EH (cell line): ENCODE measurements at places on chromosomes 13 and 19.
A peak's percentile ranks its signal among the peaks of the same experiment; 100 is the strongest.

GRCh38 chr19:45164577-45165335, 4.0 kb upstream of the NKPD1 start:
- DNase-seq: peak; percentile 76

DNA sequence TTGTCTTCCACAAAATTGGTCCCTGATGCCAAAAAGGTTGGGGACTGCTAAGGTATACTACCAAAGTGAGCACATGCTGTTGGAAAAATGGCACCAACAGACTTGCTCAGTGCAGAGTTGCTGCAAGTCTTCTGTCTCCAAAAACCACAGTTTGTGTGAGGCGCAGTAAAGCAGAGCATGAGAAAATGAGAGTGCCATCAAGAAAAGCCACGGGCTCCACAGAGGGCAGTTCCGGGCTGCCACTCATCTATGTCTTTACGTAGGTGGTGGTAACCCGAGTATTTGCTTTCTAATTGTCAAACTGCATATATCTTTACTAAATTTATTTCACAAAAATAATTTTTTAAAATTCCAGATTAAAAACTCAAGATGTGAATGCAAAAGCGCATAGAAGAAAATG, 123.8 kb downstream of the RNF17 start:
- DNase-seq: no peak

GRCh38 chr13:83219832-83220231, 662.4 kb downstream of the SLITRK1 start:
- DNase-seq: no peak

GRCh38 chr13:33194820-33195692, 90.5 kb downstream of the STARD13 start:
- DNase-seq: peak; percentile 96

DNA sequence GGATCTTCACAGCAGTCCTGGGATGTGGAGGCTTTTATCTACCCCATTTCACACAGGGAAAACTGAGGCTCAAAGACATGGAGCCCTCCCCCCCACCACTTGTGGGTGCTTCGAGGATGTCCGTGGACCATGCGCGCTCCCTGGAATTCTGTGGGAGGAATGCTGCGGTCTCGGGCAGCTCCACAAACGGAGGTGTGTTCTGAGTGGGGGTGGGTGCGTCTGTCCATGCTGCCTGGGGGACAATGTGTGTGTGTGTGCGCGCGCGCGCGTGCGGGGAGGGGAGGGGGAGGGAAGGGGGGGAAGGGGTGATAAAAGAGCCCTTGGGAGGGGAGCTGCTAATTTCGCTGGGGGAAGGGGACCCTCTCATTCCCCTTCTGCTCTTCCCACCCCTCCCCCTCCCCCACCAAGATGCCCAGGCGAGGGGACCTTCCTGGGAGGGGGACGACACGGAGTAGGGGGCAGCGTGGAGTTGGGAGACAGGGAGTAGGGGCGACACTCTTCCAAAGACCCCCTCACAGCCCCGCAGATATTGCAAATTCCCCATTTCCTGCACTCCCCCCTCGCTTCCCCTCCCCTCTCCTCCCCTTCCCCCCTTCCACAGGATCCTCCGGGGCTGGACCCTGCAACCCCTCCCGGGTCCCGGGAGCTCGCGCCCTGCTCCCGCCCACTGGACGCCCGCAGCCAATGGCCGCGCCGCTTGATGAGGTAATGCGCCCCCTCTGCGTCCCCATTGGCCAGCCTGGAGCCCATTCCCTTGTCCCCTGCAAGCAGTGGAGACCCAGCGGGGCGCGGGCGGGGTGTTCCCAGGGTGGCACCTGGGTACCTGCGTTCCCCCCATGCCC, 18.9 kb upstream of the ZNRF4 start:
- DNase-seq: peak; percentile 72

- no peak for DNase-seq
Measured at GRCh38 chr13:91211510-91211909, 136.0 kb upstream of the MIR17HG start.

DNA sequence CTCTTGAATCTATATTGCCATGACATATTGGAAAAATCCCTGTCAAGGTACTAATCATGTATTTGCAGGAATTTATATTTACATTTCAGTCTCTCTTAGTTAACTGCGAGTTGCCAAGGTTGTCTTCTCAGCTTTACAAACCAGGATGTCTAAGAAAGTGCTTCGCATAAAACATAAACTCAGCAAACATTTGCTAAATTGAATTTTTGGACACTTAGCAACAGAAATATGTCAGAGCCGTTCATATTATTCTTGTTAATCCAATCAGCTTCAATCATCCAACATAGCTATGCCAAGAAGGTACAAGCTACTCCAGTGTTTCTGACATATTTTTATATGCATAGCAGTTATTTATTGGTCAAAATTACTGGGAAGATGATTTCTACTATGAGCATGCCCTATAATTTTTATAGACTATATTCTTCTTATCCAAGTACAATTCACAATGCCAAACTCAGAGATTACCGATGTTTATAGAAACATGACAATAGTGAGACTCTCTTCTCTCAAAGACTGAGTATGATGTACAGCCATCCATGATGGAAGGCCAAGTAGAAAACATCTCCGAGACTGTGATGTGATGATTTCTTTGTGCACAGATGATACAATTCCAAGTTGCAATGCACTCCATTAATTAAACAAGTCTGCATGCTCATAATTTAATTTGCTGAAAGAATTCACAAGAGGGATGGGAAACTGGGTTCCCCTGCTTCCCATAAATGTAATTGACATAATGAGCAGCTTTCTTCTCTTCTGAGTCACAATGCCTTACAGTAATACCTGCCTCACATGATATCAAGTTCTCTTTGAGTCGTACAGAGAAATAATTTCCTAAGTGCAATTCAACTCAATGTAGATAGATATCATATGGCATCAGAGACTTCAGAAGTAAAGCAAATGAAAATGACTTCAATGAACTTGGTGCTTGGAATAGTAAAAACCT, 776.3 kb downstream of the EFNB2 start:
- DNase-seq: no peak

DNA sequence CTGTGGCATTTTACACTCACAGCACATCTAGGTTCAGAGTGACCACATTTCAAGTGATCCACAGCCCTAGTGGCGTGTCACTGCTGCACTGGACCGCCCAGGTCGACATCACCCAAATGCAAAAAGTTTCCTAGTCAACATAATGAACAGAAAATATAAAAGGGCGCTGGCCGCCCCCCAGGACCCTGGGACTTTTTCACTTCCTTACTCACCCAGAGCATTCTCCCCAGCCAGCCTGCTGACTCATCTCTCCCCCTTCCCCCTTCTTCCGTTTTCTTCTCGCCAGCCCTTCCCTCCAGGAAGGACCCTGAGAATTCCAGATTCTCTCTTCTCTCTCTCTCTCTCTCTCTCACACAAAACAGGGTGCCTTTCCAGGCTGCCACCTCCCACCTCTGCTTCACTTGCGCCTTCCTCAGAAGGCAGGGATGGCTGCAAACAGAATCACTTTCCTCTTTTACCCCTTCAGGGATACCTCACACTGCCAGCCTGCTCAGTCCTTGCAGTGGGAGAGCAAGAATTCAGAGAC, 21.0 kb upstream of the GRWD1 start:
- DNase-seq: peak; percentile 76

GRCh38 chr13:50994651-50995050, 85.1 kb downstream of the RNASEH2B start:
- DNase-seq: no peak

GRCh38 chr13:48411147-48411794, 1.6 kb downstream of the LPAR6 start:
- no peak for DNase-seq

- no peak for DNase-seq
Measured at GRCh38 chr13:111866731-111867245, 200.2 kb upstream of the SOX1 start.
